Caco-2 (cell line): ENCODE measurements at places on chromosomes 1 and 21.

DNA sequence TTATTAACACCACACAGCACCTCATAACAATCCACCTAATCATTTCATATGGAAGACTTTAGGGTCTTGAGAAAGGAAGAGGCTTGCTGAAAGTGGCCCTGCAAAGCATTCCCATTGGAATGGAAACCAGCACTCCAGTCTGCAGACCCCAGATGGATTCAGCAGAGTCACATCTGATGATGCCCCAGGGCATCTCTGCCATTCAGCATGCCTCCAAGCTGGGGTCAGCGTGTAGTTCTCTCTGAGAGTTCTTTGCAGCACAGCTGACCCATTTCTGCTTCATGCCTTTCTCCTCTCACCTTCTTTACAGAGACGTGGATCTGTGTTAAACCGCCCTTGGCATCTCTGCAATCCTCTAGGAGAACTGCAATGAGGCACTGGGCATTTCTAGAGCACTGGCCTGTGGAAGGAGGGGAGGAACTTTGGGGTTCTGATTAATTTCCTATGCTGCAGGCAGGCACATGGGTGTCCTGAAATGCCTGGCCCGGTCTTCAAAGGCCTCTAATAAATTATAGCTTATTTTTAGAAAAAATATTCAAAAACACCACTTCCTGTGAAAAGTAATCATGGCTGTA is 2.6 kb upstream of the LUZP1 start:
- DNase-seq = no peak

DNA sequence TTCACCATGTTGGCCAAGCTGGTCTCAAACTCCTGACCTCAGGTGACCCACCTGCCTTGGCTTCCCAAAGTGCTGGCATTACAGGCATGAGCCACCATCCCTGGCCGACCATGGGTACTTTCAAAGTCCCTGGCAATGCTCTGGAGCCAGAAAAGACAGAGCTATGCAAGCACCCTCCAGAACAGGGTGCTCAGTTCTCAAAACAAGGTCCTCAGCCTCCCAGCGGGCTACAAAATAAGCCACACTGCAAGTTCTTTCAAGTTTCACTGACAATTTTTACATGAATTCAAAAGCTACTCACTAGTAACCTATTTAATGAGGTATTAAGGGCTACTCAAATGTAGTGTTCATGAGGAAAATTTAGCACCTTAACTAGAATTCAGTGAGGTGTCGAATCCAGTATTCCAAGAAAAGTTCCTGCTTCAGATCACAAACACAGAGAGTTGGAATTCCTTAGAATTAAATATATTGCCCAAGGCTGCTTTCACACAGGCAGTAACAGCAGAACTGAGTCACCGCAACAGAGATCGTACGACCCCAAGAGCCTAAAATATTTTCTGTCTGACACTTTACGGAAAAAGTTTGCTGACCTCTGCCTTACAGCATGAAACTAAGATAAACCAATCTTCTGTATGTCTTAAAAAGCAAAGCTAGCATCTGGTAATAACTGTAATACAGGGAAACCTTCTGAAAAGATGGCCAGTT is 60.7 kb downstream of the HSF2BP start:
- DNase-seq = no peak

- DNase-seq = no peak
Observed at GRCh38 chr1:76066394-76066793, 8.2 kb upstream of the ST6GALNAC3 start.

- DNase-seq = no peak
Observed at GRCh38 chr1:234980645-234981396, 147.8 kb downstream of the TOMM20 start.

GRCh38 chr1:42847111-42847595 is 740 bp downstream of the ZNF691 start:
- DNase-seq = no peak
